ENCODE measurements at places on chromosomes 7 and 10.

GRCh38 chr7:79668292-79668691 lies 214.8 kb upstream of the MAGI2 start:
- DNase-seq: no peak

DNA sequence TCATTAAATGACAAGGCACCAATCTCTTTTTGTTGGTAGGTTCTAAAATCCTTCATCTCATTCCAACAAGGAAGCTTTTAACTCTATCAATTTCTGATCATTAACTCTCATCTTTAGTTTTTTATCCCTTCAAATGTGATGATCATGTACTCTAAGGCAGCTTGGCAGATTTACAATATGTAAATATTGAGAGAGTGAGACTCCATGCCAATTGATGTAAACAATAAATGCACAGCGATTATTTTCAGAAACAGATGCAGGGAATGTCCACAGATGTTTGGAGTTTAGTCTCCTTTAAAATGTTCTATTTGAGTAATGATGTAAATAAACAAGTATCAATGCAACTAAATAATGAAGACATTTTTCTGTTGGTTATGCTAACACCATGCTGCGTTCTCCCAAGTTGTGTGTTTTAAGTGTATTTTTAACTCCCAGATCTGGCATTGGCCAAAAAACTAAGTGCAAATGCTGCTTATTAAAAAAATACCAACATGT lies 213.8 kb downstream of the AHR start:
- DNase-seq: no peak

DNA sequence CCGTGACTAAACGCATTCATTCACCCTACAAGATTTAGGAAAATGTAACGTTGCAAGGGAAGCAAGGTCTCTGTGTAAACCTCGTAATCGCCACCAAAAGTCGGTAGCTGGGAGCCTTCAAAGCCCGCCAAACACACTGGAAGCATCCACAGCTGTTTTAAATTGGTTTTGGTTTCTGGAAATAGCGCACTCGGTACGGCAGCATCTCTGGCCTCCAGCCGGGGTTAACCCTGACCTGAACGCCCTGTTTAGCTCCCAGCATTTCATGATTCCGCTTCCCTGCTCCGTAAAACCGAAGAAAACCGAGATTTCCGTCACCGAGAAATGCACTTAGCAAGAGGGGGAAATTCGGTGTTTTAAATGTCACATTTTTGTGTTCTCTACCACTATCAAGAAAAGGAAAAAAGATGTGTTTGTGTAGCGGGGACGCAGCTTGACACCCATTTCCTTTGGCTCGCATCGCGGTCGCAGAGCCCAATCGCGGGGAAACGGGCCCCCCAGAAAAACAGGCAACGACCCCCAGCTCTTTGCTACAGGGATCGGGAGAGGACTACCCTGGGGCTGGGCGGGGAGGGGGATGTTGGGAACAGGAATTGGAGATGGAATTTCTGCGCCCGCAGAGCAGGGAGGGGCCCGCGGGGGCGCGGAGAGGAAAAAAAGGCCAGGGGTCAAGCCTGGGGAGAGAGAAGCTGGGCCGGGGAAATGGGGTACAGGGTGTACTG lies 646 bp downstream of the SGCE start:
- DNase-seq: no peak

DNA sequence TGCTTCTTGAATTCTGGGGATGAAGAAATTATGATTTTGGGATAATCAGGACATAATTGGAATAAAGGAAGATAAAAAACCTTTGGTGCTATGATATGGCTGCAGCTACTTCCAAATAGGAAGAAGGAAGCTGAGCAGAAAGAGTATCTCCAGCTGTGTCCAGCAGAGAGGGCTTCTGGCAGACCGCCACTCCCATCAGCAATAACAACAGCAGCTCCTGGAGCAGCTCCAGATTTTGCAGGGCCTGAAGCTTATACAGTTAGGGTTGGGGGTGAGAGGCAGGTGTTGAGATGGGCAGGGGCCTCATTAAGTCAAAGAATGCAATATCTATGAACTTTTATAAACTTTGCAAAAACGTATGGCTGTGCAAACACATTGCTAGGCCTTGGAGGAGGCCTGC lies 62.3 kb downstream of the C10orf120 start:
- no peak for DNase-seq

DNA sequence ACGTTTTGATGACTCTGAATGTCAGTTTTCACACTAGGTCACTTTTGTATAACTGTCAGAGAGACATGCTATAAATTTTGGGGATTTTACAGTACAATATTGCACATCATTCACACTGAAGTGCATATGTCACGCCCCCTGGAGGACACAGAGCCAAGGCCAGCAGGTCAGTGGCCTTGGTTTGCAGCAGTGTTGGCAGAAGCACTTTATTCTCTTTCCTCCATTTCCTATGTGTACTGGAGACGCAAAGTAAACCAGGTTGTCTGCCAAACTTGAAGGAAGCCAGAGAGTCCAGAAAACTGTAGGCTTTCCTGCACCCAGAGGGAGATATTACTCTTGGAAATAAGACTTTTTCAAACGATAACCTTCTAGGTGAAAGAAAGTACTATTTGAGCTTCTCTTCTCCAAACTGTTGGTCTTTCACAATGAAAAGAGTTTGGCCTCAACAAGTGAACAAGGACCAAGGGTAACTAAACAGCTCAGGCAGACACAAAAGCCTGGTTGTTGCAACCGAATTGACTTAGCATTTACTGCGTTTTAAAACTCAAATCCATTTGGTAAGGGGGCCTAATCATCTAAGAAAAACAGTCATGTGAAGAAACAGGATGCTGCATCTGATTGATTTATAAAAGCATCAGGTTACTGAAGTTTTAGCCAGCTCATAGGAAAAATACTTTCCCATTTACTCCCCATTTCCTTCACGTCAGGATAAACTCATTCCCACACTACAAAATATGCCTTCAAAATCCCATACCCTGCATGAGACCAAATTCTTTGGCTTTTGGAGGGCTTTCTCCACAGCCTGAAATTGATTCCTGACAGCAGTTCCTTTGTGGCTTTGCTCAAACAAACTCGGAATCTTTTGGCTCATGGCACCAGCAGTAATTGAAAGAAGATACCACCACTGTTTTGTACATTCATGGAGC lies 83.0 kb upstream of the SEC61G start:
- DNase-seq: no peak

DNA sequence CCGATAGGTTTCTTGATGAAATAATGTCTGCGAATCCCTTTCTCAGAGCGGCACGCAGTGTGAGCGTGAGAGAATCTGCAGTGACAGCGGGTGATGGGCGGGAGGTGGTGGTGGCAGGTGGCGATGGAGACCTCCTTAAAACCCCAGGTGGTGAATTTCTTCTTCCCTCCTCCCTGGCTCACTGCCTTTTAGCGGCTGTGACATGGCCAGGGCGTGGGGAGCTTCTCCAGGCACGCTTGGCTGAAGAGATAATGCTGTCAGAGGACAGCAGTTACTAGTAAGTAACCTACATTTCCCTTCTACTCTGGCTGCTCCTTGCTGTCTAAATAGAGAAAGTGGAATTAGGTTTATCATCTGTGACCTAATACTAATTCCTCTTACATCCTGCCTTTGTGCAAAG lies 141.4 kb upstream of the INSYN2A start:
- no peak for DNase-seq

GRCh38 chr10:86423739-86424138 lies 57.1 kb upstream of the GRID1 start:
- no peak for DNase-seq

DNA sequence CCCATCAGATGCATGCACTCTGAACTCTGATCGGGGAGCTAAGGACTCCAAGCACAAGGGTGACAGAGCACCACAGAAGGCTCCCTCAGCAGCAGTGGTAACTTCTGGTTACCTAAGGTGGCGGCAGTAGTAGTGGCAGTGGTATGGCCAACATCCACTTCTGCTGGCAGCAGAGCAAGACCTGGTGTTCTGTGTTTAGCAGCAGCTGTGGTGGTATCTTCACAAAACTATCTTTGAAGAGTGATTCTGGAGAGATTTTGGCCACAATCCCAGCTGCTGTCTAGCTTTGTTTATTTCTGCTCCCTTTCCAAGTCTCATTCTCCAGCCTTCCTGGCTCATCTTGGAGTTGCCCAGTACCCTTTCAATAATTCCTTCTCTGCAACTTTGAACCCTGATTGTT lies 102.4 kb upstream of the LRGUK start:
- DNase-seq: no peak

- DNase-seq: no peak
These were observed 14.2 kb downstream of the MYL10 start for GRCh38 chr7:101614939-101615302.

GRCh38 chr10:84269162-84269561 lies 24.3 kb downstream of the RGR start:
- DNase-seq: no peak

GRCh38 chr7:135659159-135659846 lies 3.0 kb upstream of the STMP1 start:
- no peak for DNase-seq

- no peak for DNase-seq
These were observed 220.5 kb upstream of the SEMA3D start for GRCh38 chr7:85407391-85407790.

GRCh38 chr10:46534828-46535524 lies 21.5 kb downstream of the GPRIN2 start:
- DNase-seq: no peak

DNA sequence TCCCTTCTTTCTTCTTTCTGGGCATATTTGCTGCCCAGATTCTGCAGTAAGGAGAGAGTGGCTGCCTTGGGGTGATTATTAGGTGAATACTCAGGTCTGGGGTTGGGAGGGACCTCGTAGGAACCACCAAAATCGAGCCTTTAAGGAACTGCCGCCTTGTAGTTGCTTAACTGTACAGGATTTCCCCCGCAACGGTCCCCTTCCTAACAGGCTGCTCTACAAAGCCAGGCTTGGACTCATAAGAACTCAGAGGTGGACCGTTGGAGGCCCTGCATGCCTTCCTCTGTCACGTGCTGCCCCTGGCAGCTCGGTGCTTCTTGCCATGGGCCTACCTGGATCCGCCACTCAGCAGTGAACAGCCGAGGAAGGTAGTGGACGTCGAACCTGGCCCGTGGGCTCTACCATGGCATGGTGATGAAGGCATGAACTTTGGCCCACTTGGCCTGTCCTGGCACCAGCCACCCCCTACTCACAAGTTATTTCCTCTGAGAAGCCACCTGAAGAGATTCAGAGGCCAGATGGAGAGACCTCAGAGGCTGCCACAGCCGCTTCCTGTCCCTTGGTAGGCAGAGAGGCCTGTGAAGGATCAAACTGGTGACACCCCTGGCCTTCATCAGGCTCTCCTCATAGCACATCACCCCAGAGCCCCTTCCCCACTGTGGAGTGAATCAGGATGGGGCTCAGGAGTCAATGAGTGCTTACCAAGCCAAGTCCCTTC lies 54.6 kb downstream of the NOD1 start:
- no peak for DNase-seq

DNA sequence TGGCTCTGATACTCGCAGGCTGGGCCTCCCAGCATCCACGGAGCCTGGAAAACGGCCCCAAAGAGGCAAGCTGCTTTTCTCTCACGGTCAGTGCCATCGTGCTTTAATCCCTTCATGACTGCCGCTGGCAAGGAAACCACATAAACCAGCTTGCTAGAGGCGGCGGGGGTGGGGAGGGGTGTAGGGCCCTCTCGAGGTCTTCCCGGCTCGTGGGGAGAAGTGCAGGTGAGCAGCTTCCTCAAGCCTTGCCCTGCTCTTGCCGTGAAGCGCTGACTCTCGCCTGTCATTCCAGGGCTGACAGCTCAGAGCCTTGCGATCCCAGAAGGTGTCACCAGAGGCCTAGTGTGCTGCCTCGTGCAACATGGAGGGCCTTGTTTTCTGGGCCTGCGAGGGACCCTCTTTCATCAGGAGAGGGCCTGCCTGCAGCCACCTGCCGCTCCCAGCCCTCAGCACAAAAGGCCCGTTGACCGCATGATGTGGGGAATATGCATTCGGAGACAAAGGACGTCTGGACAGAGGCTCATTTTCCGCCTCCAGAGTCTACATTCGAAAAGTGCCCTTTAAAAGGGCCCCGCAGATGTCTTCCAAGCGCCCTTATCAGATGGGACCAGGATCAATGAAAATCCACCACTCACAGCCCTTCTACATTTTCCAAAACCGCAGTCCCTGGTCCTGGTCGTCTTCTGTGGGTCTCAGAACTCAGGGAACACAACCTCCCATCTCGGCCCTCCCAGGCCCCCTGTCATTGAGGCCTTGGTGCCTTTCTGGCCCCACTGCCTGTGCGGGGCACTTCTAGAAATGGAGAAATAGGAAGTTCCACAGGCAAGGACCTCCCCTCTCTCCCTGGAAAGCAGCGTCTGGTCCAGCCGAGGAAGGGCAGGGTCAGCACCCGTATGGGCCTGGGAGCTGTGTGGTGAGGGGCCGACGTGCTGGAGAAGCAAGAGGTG lies 58.7 kb downstream of the ZRANB1 start:
- DNase-seq: no peak

GRCh38 chr7:141533149-141533949 lies 17.9 kb upstream of the AGK start:
- peak; percentile 44 for DNase-seq

DNA sequence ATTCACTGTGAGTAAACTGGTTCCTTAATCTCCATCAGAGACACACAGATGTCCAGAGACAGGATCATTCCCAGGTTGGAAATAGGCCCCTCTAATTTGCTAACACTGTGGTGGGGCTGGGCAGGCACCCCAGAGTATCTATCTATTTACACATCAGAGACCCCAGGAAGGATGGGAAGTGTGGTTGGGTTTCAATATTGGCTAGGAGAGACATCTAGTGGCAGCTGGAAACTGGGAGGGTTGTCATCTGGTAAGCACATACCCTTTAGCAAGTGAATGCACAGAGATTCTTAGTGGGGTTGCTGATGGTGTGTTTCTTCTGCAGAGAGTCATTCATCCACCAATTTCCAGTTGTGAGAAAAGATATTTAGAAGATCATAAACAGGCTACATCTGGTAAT lies 36.0 kb upstream of the NRG3 start:
- DNase-seq: no peak

Measured in stimulated activated naive CD4-positive, alpha-beta T cell treated with Interleukin-2 at 50 U/mL for 16 hours (primary cell).